ENCODE measurements at places on chromosomes 5 and 9. TPM values are rescaled to one million over a fixed set of nuclear protein-coding genes. Genes with fewer than 3 reads are reported as not detected.

DNA sequence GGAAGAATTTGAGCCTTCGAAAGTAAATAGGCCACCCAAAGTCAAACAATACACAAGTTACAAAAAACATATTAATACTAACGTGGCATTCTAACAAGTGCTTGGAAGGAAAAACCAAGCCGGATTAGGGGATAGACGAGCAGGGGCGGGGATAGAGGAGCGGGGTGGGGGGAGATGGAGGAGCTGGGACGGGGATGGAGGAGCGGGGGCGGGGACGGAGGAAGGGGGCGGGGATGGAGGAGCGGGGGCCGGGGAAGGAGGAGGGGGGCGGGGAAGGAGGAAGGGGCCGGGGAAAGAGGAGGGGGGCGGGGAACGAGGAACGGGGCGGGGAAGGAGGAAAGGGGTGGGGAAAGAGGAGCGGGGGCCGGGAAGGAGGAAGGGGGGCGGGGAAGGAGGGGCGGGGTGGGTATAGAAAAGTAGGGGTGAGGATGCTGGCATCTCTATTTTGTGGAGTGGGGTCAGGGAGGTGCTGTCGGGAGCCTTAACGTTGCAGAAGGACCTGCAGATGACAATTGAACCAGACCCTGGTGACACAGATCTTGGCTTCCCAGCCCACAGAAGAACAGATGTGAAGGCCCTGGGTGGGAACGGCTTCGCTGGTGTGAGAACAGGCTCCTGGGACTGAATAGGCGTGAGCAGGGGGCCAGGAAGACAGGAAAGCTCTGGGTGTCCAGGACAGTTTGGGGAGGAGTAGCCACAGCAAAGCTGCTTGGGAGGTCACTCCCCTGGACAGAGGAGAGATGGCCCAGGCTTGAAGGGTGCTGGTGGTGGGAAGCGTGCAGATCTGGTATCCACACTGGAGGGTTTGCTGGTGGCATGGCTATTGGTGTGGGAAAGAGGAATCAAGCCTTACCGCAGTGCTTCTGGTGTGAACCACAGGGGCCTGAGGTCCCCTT is 233.3 kb upstream of the DAP start:
- no peak for DNase-seq

DNA sequence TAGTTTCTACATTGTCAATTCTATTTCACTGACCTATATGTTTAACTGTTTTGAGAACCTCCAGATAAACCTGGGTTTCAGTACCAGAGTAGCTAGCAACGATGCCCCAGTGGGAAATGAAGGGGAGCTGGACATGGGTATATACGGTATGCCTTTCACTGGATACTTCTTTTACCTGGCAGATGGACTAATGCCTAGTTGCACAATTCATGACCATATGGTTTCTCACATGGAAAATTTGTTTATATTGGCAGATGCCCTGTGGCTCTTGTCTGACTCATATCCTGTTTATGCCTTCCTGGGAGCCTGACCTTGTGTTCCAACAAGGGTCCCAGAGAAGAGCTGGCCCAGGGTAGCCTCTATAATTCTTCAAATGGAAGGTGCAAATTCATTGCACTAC is 144.1 kb downstream of the MAT2B start:
- no peak for DNase-seq

DNA sequence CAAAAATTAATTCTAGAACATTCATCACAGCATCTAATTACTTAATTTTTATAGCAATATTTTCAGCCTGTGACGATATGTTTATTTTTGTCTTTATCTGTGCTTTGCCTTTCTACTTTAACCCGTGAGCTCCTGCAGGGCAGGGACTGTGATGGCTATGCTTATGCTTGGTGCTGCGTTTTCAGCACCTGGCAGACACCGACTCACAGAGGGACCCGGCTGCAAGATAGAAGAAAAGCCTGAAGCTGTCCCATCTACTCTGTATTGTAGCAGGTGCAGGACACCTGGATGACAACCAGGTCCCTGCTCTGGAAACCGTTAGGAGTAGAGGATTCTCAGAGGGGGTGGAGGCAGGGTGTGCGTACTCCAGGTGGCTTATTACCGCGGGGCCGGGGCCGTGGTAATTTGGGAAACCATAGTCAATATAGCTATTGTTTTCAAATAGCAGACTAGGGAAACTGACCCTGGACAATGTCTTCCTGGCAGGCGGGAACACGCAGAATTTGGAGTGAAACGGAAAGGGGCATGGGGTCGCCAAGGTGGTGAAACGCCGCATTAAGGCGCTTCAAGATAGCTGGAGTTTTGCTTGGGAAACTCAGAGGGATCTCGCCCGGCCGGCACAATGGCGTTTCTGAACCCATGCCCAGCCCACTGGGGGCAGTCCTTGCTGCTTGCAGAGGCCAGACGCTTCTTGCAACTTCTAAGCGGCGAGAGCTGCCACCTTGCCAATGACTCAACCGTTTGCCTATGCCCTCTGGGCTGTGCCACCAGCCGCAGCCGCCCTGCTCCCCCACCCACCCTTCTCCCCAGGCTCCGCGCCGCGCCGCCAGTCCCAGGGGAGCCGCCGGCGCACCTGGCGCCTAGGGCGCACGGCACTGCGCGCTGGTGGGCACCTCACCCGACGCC is 140.1 kb upstream of the PALM2AKAP2 start:
- DNase-seq: peak; percentile 6

GRCh38 chr5:123092696-123093095 is 3.7 kb downstream of the PRDM6 start:
- no peak for DNase-seq

DNA sequence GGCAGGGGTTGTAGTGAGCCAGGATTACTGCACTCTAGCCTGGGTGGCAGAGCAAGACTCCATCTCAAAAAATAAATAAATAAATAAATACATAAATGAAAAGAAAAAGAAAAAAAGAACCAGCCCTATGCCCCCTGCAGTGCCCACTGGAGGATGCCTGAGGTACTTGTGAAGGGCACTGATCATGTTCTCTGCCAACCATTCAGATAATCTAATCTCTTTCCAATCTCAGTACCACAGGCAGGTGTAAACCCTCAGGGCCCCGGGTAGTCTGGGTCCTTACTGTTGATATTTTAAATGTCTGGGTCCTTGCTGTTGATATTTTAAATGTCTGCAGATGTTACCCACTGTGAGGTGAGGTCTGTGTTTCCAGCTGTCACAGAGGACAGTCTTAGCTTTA is 321.8 kb upstream of the ADCY2 start:
- DNase-seq: no peak

DNA sequence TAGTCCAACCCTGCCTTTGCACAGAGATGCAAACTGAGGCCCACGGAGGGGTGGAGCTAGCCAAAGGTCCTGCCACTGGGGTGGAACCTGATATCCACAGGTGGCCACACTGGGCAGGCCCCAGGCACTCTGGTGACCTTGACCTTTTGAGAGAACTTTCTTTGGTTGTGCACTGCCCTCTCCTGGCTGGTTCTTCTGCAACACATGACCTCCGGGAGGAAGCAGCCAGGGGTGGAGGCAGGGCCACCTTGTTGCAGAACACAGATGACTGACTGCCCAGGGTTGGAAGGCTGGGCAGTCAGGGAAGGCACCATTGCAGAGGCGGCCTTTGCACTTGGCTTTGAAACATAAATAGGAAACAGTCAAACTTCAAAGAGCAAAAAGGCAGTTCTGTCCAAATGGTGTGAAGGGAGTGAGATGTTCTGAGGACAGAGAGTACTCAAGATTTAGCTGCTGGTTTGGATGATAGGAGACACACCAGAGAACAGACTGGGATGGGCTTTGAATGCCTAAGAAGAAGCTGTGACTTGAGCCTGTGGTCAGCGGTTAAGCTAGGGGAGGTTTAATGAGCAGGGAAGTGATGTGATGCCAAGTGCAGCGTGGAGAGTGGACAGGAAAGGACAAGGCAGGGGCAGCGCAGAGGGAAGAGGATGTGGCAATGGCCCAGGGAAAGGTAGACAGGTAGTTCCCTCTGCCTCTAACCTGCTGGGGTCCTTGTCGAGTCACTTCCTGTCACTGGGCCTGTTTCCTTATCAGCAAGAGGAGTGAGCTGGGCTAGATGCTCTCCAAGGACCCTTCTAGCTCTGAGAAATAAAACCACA is 6.8 kb upstream of the TCOF1 start:
- DNase-seq: peak; percentile 27

Gene LIFR
- total RNA-seq: 119 TPM

Gene SLC45A2
- total RNA-seq: 1.2 TPM

Gene CCL28
- total RNA-seq: 0.18 TPM

GRCh38 chr5:92801911-92802310 is 779.1 kb downstream of the NR2F1-AS1 start:
- DNase-seq: no peak

GRCh38 chr9:71694332-71694731 is 74.0 kb downstream of the CEMIP2 start:
- no peak for DNase-seq

DNA sequence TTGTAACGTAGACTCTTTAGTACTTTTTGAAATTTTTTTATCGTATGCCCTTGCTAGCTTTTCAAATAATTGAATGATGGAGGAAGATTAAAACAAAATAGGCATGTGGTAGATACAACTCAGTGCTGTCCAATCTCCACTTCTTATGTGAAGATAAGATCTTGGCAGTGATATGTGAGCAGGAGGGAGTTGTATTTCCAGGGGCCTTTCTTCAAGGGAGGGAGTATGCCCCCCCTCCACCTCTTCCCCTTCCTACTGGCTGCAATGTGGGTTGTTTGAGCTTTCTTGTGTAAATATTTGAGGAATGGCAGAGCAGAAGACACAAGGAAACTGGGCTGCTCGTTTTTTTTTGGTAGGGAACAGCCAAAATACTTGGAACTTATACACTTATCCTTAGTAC is 374.9 kb downstream of the PSAT1 start:
- DNase-seq: no peak

- no peak for DNase-seq
Measured at GRCh38 chr9:126144603-126145456, 181.8 kb upstream of the MVB12B start.

GRCh38 chr9:20624201-20625002 is 2.1 kb upstream of the MLLT3 start:
- peak; percentile 72 for DNase-seq

DNA sequence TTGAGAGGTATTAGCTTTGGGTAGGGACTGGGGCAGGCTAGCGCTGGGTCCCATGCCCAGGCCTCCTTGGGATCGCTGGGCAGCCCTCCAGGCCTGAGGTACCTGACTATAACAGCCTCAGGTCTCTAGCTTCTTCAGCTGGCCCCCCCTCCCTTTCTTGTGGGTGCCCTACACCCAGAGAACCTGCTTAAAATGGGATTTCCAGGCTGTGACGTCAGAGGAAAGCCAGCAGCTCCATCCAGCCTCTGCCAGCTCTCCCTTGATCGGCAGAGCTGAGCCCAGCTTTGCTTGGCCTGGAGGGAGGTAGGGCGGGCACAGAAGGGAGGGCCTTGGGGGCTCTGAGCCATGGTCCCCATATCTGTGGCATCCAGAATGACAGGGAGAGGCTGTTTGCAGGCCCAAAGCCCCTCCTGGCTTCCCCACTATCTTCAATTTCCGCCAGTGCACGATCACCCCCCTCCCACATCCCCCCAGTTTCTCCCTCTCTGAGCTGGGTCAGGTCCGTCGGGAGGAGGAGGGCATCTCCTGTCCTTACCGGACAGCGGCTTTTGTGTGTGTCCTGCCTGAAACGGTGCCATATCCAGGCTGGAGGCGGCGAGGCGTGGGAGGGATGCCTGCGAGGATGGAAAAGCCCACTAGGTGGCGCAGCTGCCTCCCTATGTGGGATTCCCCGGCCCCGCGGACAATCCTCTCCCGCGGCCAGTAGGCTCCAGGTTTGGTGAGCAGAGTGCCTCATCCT is 10.8 kb downstream of the REEP2 start:
- DNase-seq: peak; percentile 93

Gene CAMLG
- total RNA-seq: 38.0 TPM

GRCh38 chr5:55320571-55320970 is 12.8 kb downstream of the MTREX start:
- DNase-seq: no peak

- no peak for DNase-seq
Measured at GRCh38 chr9:98289614-98290201, 34.3 kb upstream of the TBC1D2 start.

- DNase-seq: no peak
Measured at GRCh38 chr5:172832383-172833315, 1.4 kb upstream of the ERGIC1 start.

- peak; percentile 84 for DNase-seq
Measured at GRCh38 chr9:101442318-101442717, 6.7 kb upstream of the ALDOB start.

DNA sequence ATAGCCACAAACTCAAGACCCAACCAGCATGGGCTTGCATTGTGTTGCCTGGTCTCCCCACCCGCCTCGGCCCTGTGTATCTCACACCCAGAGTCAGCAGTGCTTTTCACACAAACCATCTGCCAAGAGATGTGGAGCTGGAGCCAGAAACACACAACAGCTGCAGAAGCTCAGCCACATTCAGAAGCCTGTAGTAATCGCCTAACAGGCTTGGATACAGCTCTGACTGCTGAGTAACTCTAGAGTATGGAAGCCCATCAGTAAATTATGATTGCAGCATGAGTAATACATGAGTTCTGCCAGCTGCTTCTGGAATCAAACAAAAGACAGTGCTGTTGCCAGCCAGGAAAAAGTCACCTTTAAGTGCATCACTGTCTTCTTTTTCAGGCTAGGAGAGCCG is 16.0 kb downstream of the TEK start:
- DNase-seq: no peak

DNA sequence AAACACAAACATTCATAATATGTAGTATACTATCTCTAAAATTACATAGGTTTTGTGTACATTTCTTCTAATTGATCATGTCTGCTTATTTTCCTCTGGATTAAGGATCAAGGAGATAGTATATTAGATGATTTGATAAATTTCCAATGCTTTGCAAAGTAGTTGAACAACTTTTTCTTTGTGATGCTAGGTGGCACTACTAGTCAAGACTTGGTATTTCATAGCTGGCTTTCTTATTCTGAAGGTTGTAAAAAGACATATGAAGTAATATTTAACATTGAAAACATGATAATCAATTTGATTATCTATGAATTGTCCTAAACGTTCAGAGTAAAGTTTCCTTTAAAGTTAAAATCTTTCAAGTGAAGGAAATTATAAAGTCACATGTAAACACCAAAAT is 106.1 kb upstream of the FGF10 start:
- DNase-seq: no peak

GRCh38 chr9:36125062-36125855 is 11.3 kb upstream of the GLIPR2 start:
- no peak for DNase-seq

- DNase-seq: no peak
Measured at GRCh38 chr5:148696187-148697036, 42.1 kb upstream of the HTR4 start.

GRCh38 chr5:52774005-52774410 is 13.7 kb upstream of the ITGA1 start:
- no peak for DNase-seq

Gene GRXCR2
- total RNA-seq: not detected

Gene ABCA1
- 19.1 TPM for total RNA-seq

Gene HOMER1
- 59.3 TPM for total RNA-seq

- DNase-seq: peak; percentile 34
Measured at GRCh38 chr9:93682155-93682968, 106.0 kb downstream of the PHF2 start.

Gene SMIM33
- total RNA-seq: not detected

Gene HAUS6
- total RNA-seq: 25.4 TPM

DNA sequence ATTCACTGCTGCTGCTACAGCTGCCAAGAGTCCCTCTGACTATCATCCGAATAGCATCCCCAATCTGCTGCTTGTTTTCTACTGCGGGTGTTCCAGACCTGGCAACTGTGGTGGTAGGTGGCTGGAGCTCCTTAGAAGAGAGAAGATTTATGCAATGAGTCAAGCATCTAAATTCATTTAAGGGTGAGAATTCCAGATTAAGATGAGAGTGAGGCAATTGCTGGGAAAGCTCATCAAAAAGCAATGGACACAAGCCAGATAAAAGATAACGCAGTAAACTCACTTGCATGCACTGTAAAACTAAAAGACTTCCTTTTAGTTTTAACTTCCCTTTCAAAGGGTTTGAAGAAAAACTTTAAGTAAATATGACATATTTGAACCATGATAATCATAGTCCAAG is 3.9 kb downstream of the PLK2 start:
- no peak for DNase-seq

Gene OTP
- 0.27 TPM for total RNA-seq

All from cerebellum (tissue), 4 donors.